ENCODE measurements at places on chromosomes 16 and 17.

DNA sequence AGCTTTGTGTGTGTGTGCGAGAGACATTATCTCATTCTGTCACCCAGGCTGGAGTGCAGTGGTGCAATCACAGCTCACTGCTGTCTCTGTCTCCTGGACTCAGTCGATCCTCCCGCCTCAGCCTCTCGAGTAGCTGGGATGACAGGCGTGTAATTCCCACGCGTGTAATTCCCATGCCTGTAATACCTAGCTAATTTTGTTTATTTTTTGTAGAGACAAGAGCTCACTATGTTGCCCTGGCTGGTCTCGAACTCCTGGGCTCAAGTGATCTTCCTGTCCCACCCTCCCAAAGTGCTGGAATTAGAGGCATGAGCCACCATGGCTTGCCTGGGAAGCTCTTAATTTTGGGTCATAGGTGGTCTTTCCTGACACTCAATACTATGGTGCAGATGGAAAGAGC lies 205.3 kb upstream of the TNRC6C start:
- DNase-seq = no peak

GRCh38 chr16:29303520-29303919 lies 103.0 kb downstream of the NPIPB11 start:
- no peak for DNase-seq

DNA sequence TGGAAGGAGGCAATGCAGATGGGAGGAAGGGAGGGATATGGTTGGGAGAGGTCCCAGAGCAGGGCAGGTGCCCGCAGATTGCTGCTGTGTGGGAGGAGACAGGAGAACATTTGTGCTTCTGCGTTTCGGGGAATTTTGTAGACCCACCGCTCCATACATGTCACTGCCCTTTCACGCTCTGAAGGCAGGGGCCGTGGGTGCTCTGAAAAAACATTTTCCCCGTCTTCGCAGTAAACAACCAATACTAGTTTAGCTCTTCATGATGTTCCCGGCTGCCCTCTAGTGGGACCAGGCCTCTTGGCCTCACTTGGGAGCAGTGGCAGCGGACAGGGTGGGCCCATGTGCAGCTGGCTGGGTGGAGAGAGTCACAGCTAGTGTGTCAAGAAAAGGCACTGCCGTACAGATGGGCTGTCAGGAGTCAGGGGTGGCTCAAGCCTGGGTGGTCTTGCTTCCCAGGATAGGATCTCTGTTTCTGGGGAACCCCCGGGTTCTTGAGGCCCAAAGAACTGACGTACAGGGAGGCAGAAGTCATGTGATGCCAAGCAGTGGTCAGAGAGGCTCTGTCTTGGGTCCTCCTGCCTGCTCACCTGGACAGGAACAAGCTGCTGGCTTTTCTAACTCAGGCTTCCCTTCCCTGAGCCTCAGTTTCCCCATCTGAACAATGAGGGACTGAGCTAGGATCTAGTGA lies 46.5 kb upstream of the CPNE2 start:
- no peak for DNase-seq

GRCh38 chr16:306911-307370 lies 24.0 kb downstream of the PDIA2 start:
- DNase-seq = no peak

DNA sequence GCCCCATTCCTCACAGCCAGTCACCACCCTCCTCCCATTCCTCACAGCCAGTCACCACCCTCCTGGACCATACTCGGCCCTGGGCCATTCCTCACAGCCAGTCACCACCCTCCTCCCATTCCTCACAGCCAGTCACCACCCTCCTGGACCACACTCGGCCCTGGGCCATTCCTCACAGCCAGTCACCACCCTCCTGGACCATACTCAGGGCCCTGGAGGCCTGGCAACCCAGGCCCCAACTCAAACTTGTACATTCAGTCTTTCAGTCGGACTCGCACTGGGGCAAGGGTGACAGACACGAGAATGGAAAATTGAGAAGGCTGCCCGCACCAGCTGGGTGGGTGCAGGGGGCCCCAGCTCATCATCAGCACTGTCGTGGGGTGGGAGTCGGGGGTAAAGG lies 30.4 kb upstream of the FOXK2 start:
- DNase-seq = no peak

- no peak for DNase-seq
Measured at GRCh38 chr16:84514295-84514873, 9.9 kb upstream of the MEAK7 start.

DNA sequence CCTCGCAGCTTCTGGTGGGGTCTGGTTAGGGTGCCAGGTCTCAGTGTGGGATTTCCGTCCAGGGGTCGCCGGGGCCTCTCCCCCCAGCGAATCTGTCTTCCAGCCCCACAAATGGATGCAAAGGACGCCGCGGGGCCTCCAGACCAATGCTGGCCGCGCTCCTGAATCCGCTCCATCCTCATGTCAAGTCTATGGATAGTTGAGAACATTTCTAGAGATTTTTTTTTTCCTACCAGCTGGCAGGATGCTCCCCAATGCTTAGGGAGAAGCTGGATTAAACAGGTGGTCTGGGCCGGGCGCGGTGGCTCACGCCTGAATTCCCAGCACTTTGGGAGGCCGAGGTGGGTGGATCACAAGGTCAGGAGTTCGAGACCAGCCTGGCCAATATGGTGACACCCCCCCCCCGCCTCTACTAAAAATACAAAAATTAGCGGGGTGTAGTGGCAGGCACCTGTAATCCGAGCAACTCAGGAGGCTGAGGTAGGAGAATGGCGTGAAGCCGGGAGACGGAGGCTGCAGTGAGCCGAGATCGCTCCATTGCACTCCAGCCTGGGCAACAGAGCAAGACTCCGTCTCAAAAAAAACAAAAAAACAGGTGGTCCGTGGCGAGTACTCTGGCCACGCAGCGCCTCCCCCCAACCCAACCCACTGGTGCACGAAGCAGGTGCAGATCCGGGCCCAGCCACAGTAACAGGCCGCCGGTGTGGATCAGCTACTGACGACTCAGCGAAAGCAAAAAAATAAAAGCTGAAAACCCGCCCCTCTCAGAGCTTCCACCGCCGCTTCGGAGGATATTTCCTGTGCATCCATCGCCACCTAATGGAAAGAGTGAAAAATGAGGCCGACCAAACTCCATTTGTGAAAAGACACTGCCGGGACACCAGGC lies 1.1 kb upstream of the NXN start:
- peak; percentile 85 for DNase-seq

DNA sequence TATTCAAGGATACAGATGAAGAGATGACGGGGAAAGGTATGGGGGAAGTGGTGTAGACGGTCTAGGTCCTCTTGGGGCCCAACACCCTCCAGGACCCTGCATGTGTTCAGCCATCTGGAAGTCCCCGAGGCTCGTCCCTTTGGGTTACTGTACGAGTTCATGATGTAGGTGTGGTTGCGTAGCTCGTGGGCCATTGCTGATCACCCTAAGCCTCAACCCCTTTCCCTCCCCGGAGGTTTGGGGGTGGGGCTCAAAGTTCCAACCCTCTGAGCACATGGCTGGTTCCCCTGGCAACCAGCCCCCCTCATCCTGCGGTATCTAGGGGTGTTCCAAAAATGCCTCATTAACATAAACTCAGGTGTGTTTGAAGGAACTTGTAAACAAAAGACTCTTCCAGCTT lies 98.8 kb upstream of the METRNL start:
- DNase-seq = no peak

DNA sequence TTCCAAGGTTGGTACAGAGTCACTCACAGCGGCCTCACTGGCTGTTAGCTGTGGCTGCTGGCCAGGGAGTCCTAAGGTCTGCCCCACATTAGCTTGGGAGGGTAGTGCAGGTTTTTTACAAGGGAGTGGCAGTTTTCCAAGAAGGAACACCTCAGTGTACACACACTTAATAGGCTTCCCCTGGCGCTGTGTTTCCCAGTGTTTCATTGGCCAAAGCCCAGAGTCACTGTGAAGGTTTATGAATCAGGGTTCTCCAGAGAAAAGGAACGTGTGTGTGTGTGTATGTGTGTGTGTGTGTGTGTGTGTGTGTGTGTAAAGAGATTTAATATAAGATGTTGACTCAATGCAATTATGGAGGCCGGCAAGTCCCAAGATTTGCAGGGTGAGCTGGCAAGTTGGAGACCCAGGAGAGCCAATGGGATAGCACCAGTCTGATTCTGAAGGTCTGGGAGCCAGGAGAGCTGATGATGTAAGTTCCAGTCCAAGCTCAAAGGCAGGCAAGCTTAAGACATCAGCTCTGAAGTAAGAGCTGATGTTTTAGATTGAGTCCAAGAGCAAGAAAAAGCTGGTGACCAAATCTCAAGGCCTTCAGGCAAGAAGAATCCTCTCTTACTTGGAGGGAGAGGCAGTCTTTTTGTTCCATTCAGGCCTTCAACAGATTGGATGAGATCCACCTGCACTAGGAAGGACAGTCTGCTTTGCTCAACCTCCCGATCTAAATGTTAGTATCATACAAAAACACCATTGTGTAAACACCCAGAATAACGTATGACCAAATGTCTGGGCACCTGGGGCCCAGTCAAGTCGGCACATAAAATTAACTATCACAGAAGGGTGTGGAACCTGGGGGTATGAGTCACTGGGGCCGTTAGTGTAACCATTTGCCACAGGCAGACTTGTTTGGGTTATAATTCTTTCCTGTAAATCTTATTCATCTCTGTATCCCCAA lies 206.8 kb downstream of the PRKCA start:
- DNase-seq = no peak

DNA sequence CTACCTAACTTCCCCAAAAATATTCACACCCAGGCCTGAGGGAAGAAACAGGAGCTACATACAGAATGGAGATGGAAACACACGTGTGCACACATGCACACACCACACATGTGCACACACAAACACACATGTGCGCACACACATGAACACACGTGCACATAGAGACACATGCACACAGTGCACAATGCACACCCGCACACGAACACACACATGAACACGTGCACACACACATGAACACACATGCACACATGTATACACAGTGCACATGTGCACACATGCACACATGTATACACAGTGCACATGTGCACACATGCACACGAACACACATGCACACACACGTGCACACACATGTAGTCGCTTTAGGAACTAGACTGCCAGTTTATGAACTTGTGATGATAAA lies 18.8 kb downstream of the CA5A start:
- DNase-seq = no peak

DNA sequence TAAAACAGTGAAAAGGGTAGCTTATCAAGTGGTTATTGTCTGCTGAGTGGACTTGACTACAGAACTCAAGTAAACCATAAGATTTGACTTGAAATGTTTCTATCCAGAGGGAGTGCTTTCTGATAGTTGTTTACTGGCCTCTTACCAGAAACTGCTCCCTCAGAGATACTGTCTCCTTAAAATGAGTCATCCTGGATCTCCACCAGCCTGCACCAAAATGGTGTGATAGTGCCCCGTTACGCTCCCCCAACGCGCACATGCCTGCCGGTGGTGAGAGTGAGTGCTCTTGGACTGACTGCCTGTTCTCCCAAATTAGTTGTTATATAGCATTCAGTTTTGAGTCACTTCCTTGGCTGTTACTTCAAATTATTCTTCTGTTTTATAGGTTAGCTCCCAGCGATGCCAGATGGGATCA lies 22.9 kb downstream of the PRCD start:
- DNase-seq = no peak

DNA sequence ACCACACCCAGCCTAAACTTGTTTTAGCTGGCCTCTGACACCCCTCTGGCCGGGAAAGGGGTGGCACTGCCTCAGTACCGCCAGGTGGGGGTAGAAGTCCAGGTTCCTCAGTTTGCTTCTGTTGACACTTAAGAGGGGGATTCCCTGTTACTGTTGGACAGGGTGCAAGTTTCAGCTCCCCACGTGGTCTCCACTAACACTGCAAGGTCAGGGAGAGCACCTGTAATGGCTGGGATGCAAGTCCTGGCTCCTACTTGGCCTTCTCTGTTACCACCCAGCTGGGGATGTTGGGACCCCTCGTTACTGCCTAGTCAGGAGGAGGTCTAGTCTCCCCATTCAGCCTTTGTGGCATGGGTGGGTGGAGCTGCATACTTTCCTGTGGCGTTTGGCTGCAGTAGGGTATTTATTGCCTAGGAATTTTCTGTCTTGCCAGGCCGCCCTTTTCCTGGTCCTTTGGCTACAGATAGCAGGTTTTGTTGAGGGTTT lies 10.6 kb upstream of the MFAP4 start:
- DNase-seq = no peak

GRCh38 chr17:73482894-73483293 lies 161.4 kb downstream of the SDK2 start:
- no peak for DNase-seq

DNA sequence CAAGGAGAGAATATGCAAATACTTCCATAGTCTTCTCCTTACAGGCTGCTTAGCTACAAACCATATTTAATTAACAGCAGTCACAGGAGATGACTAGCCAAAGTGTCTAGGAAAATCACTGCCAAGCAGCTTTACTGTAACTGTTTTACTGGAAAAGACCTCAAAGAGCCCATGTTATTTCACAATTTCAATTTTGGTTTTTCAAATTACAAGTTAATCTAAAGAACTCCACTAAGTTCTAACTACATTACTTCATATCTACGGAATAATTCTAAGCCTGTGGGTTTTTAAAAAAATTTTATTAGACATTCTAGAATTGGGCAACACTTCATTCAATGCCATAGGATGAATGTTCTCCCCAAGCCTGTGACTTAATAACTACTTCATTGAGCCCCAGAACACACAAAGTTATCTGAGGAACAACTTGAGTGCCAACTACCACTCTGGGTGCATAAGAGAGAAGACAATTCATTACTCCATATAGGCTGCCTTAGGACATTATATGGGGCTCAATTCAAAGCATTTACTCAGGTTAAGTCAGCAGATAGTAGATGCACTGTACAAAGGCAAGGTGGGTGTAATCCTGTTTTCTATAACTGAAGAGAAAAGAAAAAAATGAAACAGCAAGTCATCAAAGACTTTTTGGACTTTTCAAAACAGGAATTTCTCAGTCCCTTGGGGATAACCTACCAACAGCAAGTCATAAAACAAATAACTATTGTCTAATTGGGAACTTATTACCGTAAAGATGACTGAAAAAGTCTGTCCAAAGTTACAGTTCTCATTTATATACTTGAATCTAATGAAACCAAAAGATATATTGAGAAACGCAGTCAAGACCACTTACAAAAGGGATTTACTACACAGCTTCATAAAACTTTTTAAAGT lies 33.0 kb downstream of the STAT3 start:
- DNase-seq = no peak

GRCh38 chr16:14196011-14196410 lies 124.9 kb downstream of the MRTFB start:
- no peak for DNase-seq

DNA sequence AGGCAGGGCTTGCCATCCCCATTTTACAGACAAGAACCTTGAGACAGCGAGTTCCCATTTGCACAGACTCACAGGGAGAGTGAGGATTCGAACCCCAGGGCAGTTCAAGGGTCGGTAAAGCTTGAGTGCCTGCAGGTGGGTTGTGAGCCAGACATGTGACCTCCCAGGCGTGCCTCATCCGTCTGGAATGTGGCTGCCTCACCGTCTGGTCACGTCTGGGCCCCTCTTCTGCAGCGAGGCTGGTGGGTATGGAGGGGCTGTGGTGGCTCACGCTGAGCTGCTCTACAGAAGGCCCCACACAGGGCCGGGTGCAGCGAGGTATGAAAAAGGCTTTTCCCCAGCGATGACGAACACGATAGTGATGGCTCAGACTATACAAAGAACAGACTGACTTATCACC lies 35.8 kb upstream of the LHX1 start:
- no peak for DNase-seq

Measured in NCI-H1417 (cell line).